ENCODE measurements at places on chromosomes 4 and X. TPM values are rescaled to one million over a fixed set of nuclear protein-coding genes. Genes with fewer than 3 reads are reported as not detected.

DNA sequence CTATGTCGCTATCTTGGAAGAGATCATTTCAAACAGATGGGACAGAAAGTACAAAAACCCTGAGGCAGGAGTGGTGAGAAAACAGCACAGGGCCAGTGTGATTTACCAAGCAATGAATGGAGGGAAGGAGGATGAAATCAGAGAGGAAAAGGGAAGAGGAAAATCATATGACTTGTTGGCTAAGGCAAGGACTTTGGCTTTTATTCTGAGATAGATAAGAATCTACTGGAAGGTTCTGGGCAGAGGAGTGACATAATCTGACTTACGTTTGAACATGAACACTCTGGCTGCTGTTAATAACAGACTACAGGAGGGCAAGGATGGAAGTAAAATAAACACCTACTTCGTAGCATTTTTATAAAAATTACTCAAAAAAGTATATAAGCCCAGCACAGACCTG is 207.8 kb upstream of the SLC7A11 start:
- DNase-seq, result no peak

DNA sequence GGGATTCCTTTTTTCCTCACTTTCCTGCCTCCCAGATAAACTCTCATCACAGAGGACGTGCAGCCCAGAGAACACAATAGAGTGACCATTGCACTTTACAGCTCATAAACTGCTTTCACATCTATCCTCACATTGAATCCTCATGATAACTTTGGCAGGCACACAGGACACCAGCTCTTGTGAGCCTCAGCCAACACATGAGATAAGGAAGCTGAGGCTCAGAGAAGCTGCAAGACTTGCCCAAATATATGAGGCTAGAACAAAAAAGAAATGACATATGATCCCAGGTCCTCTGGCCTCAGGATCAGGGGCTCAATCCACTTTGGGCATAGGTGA is 85.0 kb upstream of the CPEB2 start:
- no peak for DNase-seq

DNA sequence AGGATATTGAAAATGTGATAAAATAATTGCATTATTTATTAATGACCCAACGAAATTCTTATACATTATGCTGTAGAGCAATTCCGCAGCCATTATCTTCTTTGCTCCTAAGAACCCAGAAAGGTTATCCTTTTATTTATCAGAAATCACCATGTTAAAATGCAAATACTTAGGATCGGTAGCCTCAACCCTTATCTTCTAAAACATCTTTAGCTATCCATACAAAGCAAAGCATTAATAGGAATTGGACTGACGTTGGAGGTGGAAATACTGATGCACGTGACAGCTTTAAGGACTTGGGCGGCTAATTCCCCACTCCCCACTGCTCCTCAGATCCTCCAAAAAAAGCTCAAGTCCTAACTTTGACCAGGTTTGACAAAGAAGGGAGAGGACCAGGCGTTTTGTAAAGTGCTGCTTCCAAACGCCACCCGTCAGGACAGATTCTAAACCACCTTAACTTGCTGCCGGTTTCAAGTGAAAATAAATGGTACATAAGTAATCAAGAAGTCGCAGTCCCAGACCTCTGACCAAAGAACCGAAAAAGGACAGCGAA is 539 bp upstream of the SPCS3 start:
- DNase-seq, result peak; percentile 34

DNA sequence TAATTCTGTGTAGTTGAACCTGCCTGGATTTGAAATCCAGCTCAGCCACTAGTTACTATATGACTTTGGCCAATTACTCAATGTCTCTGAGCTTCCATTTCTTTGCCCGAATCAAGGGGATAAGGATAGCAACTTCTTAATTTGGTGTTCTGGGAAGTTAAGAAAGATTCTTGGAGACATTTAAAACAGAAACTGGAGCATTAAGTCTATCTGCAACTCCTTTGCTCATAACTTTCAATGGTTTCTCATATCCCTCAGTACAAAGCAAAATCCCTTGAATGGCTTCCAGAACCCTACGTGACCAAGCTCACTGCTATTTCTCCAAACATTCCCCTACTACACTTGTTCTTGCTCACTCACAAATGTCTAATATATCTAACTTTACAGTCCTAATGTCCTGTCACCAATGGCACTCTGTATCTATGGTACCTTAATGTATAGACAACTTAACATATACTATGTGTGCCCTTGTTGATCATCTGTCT is 849.1 kb upstream of the SLIT2 start:
- no peak for DNase-seq

DNA sequence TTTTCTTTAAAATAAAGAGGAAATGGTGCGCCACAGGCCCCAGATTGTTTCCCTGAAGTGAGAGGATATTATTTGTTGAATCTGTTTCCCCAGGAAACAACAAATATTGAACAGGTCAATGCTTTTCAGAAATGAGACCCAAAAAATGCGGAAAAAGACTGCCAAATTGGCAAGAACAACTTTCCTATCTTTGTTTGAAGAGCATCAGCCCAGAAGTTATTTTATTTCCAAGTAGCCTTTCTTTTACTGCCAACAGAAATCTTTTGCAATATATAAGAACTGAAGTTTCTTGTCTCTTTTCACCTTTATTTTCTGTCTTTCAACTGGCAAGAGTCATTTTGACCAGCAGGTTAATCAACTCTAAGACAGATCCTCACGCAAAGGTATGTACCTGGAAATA is at the start of gene SMR3A:
TSS of gene SMR3A (plus strand) at position 301 of the 400 bp plus-strand sequence. CDS start 1,356 bp downstream, outside the sequence.
- no peak for DNase-seq

- DNase-seq, result no peak
These were observed 17.9 kb downstream of the PDHA2 start for GRCh38 chr4:95857761-95858160.

GRCh38 chr4:187085339-187085738 is 361.7 kb upstream of the FAT1 start:
- DNase-seq, result no peak

DNA sequence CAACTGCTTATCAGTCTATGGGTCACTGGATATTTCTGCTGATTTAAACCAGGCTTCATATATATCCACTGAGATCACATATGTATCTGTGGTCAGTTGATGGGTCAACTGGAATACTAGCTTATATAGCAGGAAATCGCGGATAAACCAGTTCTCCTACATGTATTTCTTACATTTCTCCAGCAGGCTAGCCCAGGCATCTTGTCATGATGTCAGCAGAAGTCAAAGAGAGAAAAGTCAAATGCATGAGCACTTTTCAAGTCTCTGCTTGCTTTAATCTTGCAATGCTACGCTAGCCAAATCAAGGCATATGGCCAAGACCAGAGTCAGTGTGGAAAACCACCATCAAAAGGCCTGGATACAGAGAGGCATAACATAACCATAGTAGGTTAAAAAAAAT is 1008.8 kb upstream of the DIAPH2 start:
- no peak for DNase-seq

- no peak for DNase-seq
These were observed 224.9 kb upstream of the PCDH7 start for GRCh38 chr4:30495251-30495650.

- DNase-seq, result peak; percentile 62
These were observed 20.0 kb upstream of the CAMK2D start for GRCh38 chr4:113781439-113782040.

GRCh38 chr4:165382640-165383039 is 3.8 kb downstream of the CPE start:
- DNase-seq, result no peak

DNA sequence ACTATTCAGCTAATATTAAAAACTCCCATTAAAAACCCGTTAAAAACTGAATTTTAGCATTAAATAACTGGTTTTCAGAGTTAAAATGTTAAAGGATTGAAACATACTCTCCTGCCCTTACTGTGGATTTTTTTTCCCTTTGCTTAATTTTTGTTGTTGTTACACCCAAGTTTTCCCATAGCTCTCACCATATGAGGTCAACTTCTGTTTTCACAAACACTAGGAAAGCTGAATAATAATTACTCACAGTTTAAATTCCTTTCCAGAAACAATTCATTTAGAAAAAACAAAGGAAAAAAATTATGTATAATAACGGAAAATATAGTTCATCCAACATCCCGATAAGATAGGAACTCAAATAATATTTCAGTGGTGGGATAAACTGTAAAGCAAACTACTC is 129.0 kb downstream of the PPP3CA start:
- DNase-seq, result peak; percentile 88

DNA sequence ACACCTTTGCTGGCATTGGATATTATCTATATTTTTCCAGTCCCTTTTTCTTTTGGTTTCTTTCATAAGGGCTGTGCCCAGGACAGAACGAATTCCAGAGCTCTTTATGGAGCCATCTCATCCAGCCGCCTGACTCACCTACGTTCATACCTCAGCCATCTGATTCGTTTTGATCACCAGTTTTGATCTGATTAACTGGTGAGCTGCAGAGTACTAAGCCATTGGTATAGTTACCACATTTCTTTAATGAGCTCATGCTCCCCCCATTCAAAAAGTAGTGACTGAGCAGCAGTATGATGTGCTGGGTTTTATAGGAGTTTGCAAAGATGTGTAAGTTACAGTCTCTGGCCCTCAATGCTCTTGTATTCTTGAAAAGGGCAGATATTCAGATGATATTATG is 43.0 kb upstream of the CDKN2AIP start:
- no peak for DNase-seq

- DNase-seq, result peak; percentile 61
These were observed 26.1 kb downstream of the RBM46 start for GRCh38 chr4:154807042-154807630.

GRCh38 chr4:108043526-108043925 is 53.8 kb downstream of the HADH start:
- no peak for DNase-seq

- DNase-seq, result peak; percentile 78
These were observed at the start of gene VEGFC for GRCh38 chr4:176792326-176793059. VEGFC (minus strand) TSS chr4:176792922; CDS start chr4:176792311, 611 bp downstream.

DNA sequence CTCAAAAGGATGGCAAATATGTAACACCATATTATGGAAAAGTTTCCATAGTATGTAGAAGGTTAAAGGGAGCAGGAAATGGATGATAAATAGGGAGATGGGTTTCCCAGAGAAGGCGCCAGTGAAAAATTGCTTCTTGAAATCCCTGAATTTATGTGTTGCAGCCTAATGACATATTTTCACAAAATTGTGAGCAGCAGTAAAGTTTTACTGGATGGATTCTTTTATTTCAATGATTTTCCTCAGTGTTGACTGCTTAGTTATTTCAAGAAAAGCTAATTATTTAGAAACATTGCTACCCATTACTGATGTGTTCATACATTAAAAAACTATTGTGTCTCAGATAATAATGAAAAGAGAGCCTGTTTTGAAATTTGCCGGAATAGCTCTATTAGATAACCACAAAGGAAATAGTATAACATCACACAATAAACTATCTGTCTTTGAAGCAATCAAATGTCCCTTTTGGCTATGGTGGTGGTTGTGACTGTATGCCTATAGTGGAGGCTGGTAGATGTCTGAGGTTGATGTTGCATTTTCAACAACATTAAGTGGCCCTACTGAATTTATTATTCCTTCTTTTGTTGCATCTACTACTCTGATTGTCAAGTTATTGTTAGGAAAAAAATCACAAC is 169.9 kb upstream of the HAND2 start:
- no peak for DNase-seq

DNA sequence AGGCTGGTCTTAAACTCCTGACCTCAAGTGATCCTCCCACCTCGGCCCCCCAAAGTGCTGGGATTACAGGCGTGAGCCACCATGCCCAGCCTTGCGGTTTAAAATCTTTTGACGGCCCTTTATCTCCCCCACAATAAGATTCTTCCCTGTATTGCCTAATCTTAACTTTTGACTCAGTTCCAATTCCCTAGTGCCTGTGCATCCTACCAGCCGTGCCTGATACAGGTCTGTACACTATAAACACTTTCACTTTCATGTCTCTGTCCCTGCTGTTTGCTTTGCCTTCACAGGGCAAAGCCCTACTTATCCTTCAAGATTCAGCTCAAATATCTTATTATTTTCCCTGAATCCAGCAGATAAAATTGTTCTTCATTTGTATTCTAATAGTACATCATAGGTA is 74.6 kb downstream of the WDR44 start:
- DNase-seq, result peak; percentile 48

GRCh38 chrX:1393871-1394615 is 2.1 kb upstream of the SLC25A6 start:
- DNase-seq, result no peak

DNA sequence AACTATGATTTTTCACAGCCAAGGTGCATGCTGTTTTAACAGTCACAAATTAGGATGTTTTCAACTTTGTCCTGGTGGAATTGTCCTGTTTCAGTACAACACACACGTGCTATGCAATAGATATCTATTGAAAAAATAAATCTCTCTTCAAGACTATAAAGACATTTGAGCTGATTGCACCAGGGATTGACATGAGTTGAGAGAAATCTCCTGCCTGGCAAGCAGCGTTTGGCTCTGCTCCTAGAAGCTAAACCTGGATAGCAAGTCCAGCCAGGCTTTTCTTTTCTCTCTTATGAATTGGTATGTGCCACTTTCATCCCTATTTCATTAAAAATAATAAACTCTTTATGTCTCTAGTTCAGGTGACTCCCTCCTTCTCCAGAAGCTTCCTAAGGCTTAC is 16.6 kb upstream of the NPNT start:
- DNase-seq, result no peak

DNA sequence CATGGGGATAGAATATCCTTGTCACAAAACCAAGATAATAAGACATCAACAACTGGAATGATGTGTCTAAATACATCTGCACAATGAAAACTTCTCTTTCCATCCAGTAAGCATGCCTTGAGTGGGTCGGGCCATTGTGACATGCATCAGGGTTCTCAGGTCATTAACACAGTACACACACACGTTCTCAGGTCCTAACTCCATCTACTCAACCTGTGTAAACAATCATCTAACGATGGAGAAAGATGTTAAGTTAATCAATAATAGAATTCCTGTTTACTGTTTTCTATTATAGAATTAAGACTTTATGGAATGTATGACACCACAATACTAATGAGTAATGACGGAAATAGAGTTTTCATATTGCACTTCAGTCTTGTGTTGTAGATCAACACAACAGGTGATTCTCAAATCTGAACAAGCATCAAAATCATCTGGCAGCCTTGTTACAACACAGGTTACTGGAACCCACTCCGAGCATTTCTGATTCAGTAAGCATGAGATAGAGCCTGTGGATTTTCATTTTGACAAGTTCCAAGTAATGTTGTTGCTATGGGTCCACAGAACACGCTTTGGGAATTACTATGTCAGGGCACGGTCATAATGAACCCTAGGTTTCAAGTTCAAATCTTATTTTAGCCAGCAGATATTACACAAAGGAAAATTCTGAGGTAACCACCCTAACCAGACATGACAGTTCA is 315.8 kb upstream of the TEX13C start:
- DNase-seq, result no peak

DNA sequence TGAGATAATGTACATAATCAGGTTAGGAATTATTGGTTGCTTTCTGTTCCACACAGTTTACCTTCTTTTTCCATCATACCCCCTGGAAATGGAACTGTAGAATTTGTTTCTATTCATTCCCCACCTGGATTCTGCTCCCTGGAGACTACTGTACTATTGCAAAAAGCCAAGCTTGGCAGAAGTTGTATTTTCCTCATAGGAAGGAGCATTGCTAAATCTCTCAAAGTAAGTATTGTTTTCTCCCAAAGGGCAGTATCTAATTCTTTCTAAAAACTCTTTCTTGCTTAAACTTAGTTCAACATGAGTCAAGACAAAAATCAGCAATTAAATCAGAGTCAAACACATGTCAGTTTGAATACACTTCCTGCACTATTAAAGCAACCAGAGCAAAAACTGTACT is 136.2 kb downstream of the CDS1 start:
- no peak for DNase-seq

The GAB3 gene
- 6.5 TPM for total RNA-seq

The JAKMIP1 gene
- total RNA-seq, result not detected

The NR3C2 gene
- 4.6 TPM for total RNA-seq

The CEP44 gene
- 6.8 TPM for total RNA-seq

The GPR50 gene
- total RNA-seq, result not detected

The MRPL1 gene
- 20.9 TPM for total RNA-seq

The SEPSECS gene
- total RNA-seq, result 6.7 TPM

The SUPT20HL1 gene
- not detected for total RNA-seq

The GPM6B gene
- not detected for total RNA-seq

The ESX1 gene
- total RNA-seq, result not detected
